Epithelial cell of proximal tubule (primary cell): ENCODE measurements at places on chromosomes 5 and 9. TPM values are rescaled to one million over a fixed set of nuclear protein-coding genes. Genes with fewer than 3 reads are reported as not detected.

PLPP7 gene
- total RNA-seq, result 0.65 and 2.2 TPM in 2 replicates

- no peak for DNase-seq
Measured at GRCh38 chr5:11494340-11494739, 409.9 kb downstream of the CTNND2 start.

DNA sequence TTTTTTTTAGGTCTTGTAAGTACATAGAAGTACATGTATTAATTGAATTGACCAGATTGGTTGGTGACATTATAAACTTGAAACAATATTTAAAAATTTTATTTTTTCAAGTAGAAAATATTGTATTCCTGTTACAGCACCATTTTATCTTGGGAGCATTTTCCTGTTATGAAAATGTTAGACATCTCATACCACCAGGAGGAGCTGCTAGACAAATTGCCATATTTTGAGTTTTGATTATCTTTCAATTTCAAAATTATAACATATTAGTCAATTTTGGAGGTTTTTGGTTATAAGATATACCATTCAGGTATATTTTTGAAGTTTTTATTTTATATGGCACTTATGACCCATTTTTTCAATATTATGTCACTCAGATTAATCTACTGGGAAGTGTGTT lies 84.4 kb downstream of the CNTLN start:
- DNase-seq, result no peak

SPINK13 gene
- total RNA-seq, result 0.07 and 0.58 TPM in 2 replicates
